ENCODE measurements at places on chromosomes 13 and 19. TPM values are rescaled to one million over a fixed set of nuclear protein-coding genes. Genes with fewer than 3 reads are reported as not detected.

GRCh38 chr13:26502826-26503225 is 54.7 kb upstream of the WASF3 start:
- no peak overlapping the region for H3K4me3 ChIP-seq
- no peaks in the 10 kb centered on the region for H3K36me3 ChIP-seq
- no peaks in the 10 kb centered on the region for H3K27me3 ChIP-seq
- DNase-seq = no peak

DNA sequence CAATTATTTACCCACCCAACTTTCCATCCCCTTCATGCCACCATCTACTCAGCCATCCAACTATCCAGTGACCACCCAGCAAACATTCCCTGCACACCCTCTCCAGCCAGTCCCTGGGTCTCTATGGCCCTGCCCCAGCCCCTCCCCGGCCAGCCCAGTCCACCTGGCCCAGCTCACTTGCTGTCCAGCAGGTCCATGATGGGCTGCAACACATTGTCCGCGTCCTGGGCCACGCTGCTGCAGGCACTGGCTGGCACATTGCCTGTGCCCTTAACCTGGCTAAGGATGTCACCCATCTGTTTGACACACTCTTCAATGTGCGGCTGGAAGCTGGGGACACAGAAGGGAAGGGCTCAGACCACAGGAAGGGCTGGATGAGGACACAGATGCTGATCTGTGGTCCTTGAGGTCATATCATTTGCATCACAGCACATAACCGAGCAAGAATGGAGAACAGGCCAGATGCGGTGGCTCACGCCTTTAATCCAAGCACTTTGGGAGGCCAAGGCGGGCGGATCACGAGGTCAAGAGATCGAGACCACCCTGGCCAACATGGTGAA is 61.6 kb downstream of the UNC13A start:
- no peaks in the 10 kb centered on the region for H3K4me1 ChIP-seq
- H3K27me3 ChIP-seq = no peaks in the 10 kb centered on the region
- H3K27ac ChIP-seq = no peak overlapping the region
- no peaks in the 10 kb centered on the region for H3K36me3 ChIP-seq
- DNase-seq = no peak

DNA sequence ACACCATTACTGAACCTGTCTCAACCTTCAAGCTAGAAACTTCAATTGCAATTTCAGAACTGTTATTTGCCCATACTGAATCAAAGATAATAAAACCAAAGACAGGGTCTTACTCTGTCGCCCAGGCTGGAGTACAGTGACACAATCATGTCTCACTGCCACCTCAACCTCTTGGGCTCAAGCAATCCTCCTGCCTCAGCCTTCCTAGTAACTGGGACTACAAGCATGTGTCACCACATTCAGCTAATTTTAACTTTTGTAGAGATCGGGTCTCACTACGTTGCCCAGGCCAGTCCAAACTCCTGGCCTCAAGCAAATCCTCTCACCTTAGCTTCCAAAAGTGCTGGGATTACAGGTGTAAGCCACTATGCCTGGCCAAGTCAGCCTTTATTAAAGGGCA is 143.4 kb downstream of the DIAPH3 start:
- H3K4me3 ChIP-seq = no peak overlapping the region
- H3K4me1 ChIP-seq = peaks cover 8% of the 10 kb centered on the region
- no peaks in the 10 kb centered on the region for H3K36me3 ChIP-seq
- peak overlapping the region; percentile 37 for H3K27ac ChIP-seq
- no peaks in the 10 kb centered on the region for H3K27me3 ChIP-seq

GRCh38 chr13:97325738-97326137 is 103.6 kb downstream of the MBNL2 start:
- H3K27ac ChIP-seq = no peak overlapping the region
- H3K36me3 ChIP-seq = no peaks in the 10 kb centered on the region
- no peaks in the 10 kb centered on the region for H3K4me1 ChIP-seq
- no peaks in the 10 kb centered on the region for H3K27me3 ChIP-seq
- DNase-seq = no peak

Gene DCUN1D2
- polyA plus RNA-seq = 17.8 TPM

Gene GPC5
- polyA plus RNA-seq = 0.42 TPM

Gene C19orf73
- polyA plus RNA-seq = 1.4 TPM
